ENCODE measurements at places on chromosomes 7 and 10.

- DNase-seq: no peak
These were observed 46.6 kb downstream of the WDR37 start for GRCh38 chr10:1102831-1103230.

DNA sequence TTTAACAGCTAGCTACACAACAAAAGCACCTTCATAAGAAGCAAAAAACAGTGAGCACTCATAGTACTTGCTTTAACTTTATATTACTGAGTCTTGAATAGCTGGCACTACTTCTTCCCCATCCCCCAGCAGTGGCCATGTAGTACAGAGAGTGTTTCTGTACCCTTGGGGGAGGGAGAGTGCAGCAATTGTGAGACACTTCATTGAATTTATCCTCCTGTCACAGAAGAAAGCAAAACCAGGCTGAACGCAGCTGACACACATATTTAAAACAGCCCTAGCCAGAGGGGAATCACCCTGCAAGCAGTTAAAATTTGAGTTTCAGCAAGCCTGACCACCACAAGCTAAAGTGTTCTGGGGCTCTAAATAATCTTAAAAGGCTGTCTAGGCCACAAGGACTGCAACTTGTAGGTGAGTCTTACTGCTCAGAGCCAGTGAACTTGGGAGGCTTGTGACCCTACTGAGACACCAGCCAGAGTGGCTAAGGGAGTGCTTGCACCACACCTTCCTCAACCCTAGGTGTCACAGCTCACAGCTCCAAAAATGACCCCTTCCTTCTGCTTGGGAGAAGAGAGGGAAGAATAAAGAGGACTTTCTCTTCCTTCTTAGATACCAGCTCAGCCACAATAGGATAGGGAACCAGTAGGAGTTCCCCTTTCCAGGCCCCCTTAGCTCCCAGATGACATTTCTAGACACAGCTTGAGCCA, 97.7 kb upstream of the MEOX2 start:
- DNase-seq: no peak

DNA sequence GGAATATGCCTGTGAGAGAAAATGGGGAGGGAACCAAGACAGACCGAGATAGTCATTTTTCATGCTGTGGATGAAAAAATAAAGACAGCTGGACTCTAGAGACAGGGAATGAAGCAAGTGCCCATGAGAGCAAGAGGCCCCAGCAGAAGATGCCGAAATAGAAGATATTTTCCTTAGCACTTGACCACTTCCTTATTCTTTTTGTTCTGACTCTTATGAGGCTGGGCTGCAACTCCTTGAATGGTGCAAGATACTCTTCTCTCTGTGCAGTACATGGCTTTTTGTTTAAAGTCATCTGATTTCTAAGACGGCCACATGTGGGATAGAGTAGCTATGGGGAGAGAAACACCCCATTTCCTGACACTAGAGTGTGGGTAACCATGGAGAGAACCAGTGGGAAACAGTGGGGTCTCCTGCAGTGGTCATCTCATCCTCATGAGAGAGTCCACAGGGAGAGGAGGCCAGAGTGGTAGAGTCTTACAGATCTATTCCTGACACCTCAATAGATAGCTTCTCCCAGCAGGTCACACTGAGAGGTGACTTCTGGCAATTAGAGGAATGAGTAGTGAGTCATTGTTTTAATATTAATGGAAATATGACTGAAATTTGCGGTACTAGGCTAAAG, 18.0 kb upstream of the VCL start:
- DNase-seq: no peak

- no peak for DNase-seq
These were observed 14.0 kb upstream of the SEM1 start for GRCh38 chr7:96723622-96724021.

DNA sequence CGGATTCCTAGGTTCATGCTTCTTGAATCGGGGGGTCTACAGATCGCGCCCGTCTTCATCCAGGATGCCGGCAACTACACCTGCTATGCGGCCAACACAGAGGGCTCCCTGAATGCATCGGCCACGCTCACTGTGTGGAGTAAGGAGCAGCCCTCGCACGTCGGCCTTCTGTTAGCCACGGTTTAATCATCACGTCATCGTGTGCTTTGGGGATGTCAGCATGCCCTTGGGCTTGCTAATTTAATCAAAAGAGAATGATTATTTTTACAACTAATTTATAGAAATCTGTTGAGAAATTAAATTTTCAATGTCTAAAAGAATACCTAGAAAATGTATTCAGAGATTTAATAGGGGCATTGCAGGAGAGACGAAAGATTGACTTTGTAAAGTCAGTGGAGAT, 668.2 kb downstream of the SDK1 start:
- no peak for DNase-seq

GRCh38 chr10:3339121-3339520, 166.5 kb upstream of the PITRM1 start:
- DNase-seq: no peak

DNA sequence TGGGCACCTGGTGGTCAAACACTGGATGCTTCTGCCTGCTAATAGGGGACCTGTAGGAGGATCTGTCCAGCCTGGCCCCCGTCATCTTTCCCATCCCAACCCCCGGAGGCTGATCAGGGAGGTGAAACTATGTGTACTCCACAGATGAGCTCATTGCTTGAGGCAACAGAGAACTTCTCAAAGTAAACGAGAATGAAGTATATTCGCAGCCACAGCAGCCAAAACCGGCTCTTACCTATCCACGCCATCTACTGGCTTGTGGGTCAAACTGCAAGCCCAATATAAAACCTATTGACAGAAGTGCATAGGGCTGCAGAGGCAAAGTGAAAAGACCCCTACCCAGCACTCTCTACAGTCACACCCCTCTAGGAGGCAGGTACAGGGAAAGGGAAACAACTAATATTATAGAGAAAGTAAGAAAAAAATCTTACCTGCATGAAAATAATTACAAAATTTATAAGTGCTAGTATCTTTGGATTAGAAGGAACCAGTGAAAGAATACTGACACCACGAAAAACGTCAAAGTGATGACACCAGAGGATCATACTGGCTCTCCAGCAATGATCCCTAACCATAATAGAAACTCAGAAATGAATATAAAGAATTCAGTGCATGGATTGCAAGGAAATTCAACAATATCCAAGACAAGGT, 973.5 kb downstream of the ANKRD7 start:
- no peak for DNase-seq

DNA sequence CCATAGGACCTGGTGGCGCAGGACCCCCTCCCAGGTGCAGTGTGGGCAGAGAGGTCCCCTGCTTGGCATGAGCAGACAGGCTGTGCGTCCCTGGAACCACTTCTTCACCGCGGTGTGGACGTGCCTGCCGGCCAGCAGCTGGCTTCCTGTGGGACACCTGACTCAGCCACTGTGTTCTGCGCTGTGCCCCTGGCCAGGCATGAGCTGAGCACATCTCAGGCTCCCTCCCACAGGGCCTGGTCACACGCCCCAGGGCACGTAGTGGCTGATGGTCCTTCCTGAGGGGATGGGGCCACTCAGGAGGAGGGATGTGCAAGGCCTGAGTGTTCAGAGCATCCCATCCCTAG, 3.5 kb upstream of the DEPP1 start:
- DNase-seq: no peak

- DNase-seq: no peak
These were observed 143.4 kb upstream of the GLI3 start for GRCh38 chr7:42380401-42380800.

- DNase-seq: no peak
These were observed 68.3 kb downstream of the CREB5 start for GRCh38 chr7:28480595-28480994.

DNA sequence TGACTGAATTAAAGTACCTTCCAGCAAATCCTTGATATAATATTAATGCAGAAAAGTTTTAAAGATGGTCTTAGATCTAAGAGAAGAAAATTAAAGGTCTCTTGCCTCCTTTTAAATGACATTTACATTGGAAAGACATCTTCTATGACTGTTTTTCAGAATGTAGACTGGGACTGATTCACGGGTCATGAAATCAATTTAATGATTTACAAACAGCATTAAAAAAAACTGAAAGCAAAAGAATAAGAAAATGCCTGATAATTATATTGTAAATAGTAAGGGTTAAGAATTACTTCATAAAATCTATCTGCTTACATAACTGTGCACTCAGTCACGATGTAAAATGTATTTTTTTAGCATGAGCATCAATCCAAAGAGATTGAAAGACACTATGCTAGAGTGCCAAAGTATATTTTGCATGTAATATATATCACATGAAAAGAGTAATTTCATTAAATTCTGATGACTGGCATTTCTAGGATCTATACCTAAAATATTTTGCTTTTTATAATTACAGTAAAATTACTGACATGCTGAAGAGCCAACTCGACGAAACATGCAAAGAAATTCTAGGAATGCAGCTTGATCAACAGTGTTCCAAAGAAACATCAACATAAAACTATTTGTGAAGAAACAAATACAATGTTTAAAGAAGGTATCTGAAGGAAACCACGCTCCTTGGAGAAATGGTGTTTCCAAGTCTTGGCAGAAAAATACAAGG, 35.1 kb downstream of the RTKN2 start:
- DNase-seq: no peak

DNA sequence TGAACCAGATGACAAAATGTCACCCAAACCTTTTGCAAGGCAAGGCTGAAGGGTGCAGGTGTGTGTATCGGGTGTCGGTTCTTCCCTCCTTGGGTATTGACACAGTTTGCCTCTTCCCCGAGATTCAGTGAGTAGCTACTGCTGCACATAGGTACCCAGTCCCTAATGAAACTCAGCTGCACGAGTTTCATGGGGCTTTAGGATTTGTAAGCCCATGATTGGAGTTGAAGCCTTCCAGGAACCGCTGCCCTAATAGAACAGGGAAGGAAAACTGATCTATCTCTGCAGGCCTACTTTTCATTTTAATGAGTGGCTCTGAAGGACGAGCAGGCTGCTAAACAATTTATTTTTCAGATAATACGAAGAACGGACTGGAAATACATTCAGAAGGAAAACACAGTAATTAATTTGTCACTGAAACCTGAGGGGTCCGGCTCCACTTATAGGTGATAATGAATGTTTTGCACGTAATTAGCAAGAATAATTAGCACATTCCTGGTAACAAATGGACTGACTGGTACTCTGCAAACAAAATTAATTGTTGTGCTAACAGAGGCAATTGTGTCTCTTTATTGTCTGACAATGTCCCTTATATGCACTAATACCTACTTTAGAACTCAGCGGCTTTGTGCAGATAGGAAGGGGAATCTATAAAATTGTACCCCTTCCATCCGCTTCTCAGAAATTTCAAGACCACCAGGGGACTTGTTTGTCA, 49.6 kb upstream of the FZD8 start:
- DNase-seq: no peak

- DNase-seq: no peak
These were observed 118.4 kb upstream of the INSYN2A start for GRCh38 chr10:127314797-127315196.

DNA sequence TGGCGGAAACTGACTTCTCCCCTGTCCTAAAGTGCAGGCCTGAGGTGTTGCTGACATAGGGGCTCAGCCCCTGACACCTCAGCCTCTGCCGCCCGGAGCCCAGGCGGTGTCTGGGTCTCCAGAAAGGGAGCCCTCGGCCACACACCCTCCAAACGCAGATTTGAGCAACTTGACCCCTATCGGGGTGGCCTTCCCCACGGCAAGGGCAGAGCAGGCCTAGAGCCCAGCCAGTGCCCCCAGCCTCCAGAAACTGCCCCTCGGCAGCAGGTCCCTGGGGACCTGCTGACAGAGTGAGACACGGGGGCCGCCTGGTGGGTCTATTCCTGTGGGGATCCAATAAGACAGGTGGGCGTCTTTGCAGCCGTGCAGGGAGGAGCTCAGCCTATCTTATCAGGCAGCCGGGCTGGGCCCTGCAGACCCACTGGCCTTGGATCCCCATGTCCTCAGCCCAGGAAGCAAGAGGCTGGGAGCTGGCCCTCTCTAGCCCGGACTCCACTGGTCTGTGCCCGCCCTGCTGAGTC, 11.0 kb downstream of the TMEM184A start:
- DNase-seq: no peak

Data from activated naive CD4-positive, alpha-beta T cell (primary cell).